Activated naive CD4-positive, alpha-beta T cell treated with Interleukin-2 at 50 U/mL for 16 hours (primary cell): ENCODE measurements at places on chromosomes 13 and 19.

GRCh38 chr19:2421581-2422306, 5.6 kb downstream of the TIMM13 start:
- no peak for DNase-seq

DNA sequence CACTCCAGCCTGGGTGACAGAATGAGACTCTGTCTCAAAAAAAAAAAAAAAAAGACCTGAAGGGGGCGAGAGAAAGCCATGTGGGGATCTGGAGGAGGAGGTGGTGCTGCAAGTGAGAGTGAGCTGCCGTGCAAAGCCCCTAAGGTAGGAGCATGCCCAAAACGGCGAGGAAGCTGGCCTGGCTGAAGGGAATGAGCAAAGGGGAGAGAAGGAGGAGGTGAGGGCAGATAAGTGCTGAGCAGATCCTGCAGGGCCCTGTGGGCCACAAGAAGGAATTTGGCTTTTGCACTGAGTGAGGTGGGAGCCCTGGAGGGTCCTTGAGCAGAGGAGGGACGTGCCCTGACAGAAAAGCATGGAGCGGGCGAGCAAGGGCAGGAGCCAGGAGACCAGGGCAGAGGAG, 19.4 kb upstream of the ADGRE5 start:
- DNase-seq = peak; percentile 51

DNA sequence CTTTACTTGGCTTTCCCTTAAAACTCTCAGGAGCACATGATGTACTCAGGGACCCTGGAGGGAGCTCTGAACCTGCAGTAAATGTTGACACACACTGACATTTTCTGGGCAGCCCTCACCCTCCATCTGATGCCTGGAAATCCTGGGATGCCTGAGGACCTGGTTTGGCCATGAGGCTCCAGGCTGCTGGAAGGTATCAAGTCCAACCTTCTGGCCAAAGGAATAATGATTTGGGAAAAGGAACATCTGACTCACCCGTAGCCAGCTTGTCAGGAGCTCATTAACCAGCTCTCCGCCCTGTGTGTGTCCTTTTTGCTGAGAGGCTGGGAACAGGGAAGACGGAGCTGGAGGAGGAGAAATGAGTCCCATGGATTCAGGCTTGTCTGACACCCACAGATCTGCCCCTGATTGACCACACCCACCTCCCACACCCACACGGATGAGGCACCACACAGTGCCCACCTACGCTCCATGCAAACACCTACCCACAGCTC, 10.3 kb downstream of the ZNF558 start:
- DNase-seq = no peak

- DNase-seq = no peak
These were observed 54.5 kb downstream of the RAB20 start for GRCh38 chr13:110506859-110507566.

- no peak for DNase-seq
These were observed 2.2 kb upstream of the ACSBG2 start for GRCh38 chr19:6133231-6133630.
